ENCODE measurements at places on chromosomes 3 and 15.

GRCh38 chr3:126716057-126716456, 12.0 kb downstream of the CHCHD6 start:
- DNase-seq, result no peak

- no peak for DNase-seq
These were observed 209.5 kb upstream of the LRRN1 start for GRCh38 chr3:3589715-3590130.

DNA sequence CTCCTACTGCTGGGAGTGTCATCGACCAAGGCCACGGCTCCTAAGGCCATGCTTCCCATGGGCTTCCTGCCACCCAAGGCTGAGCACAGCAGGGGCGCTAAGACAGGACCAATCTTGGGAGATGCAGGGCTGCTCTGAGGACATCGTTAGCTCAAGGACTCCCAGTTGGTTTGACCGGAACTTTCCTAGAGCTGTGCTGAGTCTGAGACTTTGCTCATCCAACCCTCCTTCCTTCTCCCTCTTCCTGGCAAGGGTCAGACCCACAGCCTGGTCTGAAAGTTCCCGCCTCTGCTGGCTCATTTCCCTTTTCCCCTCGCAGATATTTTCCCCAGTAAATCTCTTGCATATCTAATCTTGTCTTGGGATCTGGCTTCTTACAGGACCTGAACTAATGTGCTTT, 57.2 kb downstream of the EPHB3 start:
- no peak for DNase-seq

- no peak for DNase-seq
These were observed 54.9 kb downstream of the ABCC5 start for GRCh38 chr3:183962807-183963206.

DNA sequence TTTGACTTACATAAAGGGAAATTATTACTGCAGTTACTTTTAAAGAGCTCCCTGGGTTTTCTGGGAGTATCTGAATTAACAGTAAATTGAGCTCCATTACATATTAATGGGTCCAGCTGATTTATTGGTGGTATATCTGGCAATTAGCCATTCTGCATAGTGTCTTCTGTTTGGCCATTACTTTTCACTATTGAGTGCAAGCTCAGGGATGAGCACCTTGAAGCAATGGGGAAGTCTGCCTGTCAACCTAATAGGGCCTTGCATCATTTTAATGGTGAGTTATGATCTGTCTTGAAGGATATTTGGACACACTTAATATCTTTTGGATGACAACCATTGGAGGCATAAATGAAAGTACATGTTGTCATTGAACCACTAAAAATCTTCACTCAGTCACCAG, 73.8 kb downstream of the MFSD1 start:
- DNase-seq, result no peak

DNA sequence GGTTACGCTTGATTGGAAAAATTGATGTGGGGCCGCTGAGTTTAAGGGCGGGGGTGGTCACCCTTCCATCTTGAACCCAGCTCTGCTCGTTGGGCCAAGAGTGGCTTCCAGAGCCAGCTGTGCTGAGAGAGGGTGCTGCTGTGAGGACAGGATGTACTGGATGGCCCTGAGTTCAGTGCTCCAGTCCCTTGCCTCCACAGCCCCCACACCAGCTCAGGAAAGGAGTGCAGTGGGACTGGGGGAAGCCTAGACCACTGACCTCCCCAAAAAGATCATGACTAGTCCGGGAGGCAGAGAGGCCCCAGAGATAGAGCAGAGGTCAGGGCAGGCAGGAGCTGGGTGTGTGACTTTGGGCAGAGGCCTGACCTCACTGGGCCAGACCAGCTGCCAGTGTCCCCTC, 4.0 kb upstream of the PTH1R start:
- no peak for DNase-seq

DNA sequence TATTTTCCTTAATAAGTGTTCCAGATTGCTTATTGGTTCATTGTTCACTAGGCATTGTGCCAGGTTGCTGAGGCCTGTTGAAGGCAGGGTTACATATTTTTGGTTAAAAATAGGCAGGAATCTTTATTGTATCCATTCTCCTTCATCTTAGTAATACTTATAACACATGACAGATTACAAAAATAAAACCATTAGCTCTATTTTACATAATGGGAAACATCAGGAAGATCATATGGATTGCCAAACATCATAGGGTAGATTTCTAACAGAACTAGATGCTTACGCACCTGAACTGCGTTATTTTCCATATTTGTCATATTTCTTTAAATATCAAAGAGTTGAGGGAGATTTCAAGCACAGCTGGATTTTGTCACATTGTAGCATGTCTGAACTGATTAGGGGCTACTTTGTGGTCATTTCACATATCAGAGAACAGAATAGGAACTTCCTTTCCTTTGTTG, 462.9 kb upstream of the SGO1 start:
- no peak for DNase-seq

DNA sequence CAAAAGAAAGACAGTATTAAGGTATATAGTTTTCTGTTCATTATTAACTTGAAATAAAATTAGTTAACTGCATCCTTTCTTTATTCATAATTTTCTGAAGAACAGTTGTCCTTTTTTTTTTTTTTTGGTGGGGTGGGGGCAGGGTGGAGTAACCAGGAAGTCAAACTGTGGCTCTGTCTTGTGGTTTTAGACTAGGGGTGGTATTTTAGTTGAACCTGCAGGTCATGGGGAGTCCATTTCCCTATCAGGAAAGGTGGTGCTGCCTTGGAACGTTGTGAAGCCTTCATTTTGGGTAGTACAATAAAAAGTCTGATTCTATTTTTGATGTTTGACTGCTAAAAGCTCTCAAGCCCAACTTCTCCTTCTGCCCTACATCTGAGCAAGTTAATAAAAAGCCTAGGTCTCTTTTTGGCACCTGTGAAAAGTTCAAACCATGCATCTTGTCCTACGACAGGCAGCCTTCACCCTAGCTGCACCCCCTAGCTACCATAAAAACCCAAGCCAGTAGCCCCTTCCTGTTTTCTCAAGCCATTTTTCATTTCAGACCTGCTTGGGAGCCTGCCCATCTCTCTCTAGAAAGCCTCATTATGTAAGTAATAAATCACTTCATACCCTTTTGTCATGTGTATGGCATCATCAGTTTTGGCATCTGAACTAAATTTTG, 31.2 kb upstream of the RIOX2 start:
- no peak for DNase-seq

- no peak for DNase-seq
These were observed 59.2 kb downstream of the RSRC1 start for GRCh38 chr3:158169091-158169491.

GRCh38 chr15:74461847-74462511, 1.0 kb upstream of the UBL7 start:
- DNase-seq, result no peak

GRCh38 chr3:64916937-64917336, 229.1 kb upstream of the ADAMTS9 start:
- DNase-seq, result no peak

GRCh38 chr3:133393691-133394474, 6.0 kb upstream of the BFSP2 start:
- no peak for DNase-seq

DNA sequence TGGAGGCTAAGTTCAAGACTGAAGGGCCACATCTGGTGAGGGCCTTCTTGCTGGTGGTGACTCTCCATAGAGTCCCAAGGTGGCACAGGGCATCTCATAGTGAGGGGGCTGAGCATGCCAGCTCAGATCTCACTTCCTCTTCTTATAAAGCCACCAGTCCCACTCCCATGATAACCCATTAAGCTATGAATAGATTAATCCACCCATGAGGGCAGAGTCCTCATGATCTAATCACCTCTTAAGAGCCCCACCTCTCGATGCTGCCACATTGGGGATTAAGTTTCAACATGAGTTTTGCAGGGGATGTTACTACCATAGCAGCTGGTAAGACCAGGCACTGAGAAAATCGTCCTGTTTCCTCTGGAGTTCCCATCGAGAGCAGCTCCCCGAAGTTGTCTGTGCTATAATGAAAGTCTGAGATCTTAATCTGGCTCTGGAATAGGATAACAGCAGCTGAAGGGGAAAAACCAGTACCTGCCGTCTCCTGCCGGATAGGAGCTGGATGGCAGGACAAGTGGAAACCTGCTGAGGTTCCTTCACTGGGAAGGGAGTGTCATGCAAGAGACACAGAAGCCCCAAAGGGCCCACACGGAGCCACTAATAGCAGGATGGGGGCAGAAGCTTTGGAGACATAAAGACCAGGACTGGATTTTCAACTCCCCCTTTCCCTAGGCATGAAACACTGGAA, 79.5 kb upstream of the EPHB3 start:
- no peak for DNase-seq

GRCh38 chr3:78970656-78971055, 797.1 kb downstream of the ROBO1 start:
- no peak for DNase-seq

- DNase-seq, result no peak
These were observed 1.7 kb downstream of the PKM start for GRCh38 chr15:72229076-72229946.

- no peak for DNase-seq
These were observed 224.8 kb upstream of the NANOGP8 start for GRCh38 chr15:35309886-35310285.

- no peak for DNase-seq
These were observed 47.8 kb upstream of the TMEM158 start for GRCh38 chr3:45273681-45274515.

DNA sequence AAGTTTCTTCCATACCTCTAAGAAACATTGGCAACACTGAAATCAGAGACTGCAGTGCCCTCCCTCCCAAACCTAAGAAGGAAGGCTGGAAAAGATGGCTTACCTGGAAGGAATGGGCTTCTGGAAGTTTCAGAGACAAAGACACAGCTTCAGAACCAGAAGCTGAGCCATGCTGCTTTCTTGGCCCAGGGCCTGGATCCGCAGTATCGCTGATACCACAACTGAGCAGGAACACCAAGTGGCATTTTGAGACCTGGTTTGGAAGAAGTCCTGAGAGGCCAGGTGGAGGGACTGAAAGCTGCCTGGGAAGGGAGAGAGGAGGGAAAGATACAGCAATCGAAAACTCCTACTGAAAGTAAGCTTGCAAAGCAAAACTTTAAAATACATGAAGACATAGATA, 19.8 kb downstream of the GPR160 start:
- DNase-seq, result no peak

DNA sequence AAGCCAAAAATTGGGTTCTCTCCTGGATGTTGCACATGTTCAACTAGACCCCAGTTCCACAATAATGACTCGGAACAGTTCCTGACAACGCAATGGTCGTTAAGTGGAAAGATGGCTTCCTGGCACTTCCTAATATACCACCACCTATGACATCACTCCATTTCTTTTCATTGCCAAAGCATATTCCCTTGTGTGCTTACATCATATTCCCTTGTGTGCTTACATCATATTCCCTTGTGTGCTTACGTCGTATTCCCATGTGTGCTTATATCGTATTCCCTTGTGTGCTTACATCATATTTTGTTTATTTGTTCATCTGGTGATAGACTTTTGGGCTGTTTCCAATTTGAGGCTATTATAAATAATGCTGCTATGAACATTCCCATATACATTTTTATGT, 39.2 kb downstream of the TFRC start:
- no peak for DNase-seq

DNA sequence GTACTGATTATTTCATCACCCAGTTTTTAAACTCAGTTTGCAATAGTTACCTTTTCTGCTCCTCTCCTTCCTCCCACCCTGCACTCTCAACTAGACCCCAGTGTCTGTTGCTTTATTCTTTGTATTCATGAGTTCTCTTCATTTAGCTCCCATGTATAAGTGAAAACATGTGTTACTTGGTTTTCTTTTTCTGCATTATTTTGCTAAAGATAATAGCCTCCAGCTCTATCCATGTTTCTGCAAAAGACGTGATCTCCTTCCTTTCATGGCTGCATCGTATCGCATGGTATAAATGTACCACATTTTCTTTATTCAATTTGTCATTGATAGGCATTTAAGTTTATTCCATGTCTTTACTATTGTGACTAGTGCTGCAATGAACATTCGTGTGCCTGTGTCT, 79.0 kb downstream of the NAALADL2 start:
- no peak for DNase-seq

- DNase-seq, result no peak
These were observed 48.1 kb upstream of the TPM1 start for GRCh38 chr15:62994439-62994838.

DNA sequence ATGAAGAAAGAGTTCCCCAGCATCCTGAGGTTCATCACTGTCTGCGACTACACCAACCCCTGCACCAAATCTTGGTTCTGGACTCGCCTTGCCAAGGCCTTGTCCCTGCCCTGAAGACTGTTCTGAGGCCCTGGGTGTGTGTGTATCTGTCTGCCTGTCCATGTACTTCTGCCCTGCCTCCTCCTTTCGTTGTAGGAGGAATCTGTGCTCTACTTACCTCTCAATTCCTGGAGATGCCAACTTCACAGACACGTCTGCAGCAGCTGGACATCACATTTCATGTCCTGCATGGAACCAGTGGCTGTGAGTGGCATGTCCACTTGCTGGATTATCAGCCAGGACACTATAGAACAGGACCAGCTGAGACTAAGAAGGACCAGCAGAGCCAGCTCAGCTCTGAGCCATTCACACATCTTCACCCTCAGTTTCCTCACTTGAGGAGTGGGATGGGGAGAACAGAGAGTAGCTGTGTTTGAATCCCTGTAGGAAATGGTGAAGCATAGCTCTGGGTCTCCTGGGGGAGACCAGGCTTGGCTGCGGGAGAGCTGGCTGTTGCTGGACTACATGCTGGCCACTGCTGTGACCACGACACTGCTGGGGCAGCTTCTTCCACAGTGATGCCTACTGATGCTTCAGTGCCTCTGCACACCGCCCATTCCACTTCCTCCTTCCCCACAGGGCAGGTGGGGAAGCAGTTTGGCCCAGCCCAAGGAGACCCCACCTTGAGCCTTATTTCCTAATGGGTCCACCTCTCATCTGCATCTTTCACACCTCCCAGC, 2.9 kb downstream of the MYD88 start:
- no peak for DNase-seq

- DNase-seq, result no peak
These were observed 31.4 kb downstream of the AP4E1 start for GRCh38 chr15:50939911-50940310.

DNA sequence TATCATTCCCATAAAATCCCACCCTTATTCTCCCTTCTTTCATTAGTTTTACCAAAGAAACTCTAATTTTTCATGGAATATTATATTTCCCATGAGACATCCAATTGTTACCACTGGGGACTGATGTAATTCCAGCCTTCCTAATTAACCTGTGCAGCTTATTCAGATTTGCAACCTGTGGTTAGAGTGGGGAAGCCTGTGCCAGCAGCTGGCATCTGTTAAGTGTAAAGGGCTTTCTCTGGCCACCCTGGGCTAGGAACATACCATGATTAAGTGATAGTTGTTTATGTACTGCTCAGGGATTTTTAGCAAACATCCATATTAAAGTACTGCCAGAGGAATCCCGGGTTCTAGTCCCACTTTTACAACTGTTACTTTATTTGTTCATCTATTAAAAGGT, 78.2 kb downstream of the TPRG1 start:
- no peak for DNase-seq

- DNase-seq, result no peak
These were observed 126.3 kb downstream of the FOXB1 start for GRCh38 chr15:60130398-60130797.

GRCh38 chr3:179149406-179149867, 1.3 kb downstream of the PIK3CA start:
- DNase-seq, result no peak
